ENCODE measurements at places on chromosomes 3 and 15.

- peak; percentile 4 for DNase-seq
These were observed 237.7 kb upstream of the AGTR1 start for GRCh38 chr3:148459931-148460513.

- DNase-seq: no peak
These were observed 21.9 kb upstream of the SEMA3F start for GRCh38 chr3:50133283-50133615.

DNA sequence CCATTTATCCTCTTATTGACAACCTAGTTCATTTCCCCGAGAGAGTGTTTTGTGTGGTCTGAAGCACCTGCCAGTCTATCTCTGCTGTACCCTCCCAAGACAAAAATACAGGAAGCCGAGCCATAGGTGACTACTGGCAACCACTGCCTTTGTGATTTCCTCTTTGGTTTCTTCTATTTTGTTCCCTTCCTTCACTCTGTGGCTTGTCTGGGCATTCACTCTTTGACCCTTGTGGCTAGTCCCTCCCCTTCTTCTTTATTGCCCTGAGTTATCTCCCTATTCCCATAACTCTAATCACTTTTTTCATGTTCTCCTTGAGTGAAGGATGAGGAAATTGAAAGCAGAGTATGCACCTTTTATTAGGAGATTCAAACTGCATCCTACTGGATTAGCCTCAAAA lies at the start of gene ADGRG7:
ADGRG7 (plus strand) TSS at position 297 of the 400 bp plus-strand sequence. CDS start 256 bp downstream, outside the sequence.
- DNase-seq: no peak

- DNase-seq: no peak
These were observed 415.7 kb downstream of the PLCL2 start for GRCh38 chr3:17300441-17300840.

DNA sequence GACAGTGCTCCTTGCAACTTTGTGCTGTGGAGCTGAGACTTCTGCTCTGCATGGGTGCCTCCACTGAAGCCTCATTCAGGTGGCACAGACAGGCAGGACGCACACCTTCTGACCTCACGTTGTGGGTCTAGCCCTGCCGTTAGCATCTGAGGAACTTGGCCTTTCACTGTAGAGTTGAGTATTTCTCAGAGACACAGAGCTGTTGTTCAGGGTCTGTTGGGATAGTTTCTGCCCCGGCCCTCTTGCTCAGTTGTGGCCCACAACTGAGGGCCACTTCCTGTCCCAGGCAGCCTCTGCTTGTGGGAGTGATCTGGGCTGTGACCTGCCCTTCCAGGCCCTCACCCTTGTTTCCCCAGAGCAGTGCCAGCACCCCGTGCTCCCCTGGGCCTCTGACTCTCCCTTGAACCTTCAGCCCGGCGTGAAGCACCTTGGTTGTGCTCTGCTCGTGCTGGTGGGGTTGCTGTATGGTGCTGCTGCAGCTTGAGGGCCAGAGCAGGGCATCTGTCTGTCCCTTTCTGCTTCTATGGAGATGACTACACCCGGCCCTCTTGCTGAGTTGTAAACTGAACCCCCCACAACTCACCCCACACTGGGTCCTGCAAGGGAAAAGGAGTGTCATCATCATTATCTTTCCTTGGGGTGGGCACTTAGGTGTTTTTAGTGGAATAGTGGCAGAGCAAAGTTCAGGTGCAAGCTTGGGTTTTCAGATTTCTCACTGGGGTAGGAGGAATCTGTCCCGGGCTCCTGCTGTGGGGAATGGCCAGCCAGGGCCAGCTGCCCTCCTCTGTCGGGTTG lies 11.7 kb downstream of the BAHD1 start:
- no peak for DNase-seq

Measured in GM23338 (cell line).